ENCODE measurements at places on chromosomes 1 and 21.

- no peak for DNase-seq
Observed at GRCh38 chr1:178933709-178934490, 63.0 kb upstream of the ANGPTL1 start.

DNA sequence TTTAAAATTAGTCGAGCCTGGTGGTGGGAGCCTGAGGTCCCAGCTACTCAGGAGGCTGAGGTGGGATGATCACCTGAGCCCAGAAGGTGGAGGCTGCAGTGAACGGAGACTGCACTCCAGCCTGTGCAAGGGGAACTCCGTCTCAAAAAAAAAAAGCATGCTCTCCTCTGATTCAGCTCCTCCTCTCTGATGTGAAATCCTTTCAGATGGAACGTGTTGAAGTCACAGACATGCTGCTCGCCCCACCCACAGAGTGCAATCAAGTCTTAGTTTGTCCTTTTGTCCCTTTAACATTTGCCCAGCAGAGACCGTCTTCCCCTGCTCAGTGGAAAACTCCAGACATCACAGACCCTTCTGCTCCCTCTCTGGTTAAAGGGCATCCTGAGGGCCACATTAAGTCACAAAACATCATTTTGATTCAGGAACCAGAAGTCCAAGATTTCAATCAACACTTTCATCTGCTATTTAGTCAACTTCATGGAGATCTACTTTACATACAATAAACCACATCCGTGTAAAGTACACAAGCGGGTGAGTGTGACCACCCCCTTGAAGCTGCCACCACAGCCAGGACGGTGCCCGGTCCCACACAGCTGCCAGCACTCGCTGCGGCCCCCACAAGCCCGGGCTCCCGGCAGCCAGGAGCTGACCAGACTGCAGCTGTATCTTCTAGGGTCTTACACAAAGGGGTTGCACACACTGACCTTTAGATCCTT is 18.9 kb upstream of the RNF223 start:
- no peak for DNase-seq

DNA sequence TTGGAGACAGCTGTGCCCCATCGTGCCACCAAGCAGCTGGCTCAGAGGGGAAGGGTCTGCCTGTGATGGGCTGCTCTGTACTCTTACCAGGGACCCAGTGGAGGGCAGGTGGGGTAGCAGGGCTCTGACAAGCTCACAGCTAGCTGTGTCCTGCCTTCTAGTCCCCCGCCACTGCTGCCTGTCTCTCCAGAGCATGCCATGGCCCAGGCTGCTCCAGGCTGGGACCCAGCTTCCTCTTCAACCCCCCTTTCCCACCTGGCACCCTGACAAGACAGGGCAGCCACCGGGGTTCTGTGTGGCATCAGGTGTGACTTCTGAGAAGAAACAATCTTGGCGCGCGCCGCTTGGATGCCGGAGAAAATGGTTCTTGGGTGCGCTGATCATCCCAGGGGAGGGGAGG is 92.3 kb upstream of the ACTL8 start:
- no peak for DNase-seq

GRCh38 chr1:62516600-62516999 is 79.8 kb downstream of the USP1 start:
- DNase-seq: no peak

DNA sequence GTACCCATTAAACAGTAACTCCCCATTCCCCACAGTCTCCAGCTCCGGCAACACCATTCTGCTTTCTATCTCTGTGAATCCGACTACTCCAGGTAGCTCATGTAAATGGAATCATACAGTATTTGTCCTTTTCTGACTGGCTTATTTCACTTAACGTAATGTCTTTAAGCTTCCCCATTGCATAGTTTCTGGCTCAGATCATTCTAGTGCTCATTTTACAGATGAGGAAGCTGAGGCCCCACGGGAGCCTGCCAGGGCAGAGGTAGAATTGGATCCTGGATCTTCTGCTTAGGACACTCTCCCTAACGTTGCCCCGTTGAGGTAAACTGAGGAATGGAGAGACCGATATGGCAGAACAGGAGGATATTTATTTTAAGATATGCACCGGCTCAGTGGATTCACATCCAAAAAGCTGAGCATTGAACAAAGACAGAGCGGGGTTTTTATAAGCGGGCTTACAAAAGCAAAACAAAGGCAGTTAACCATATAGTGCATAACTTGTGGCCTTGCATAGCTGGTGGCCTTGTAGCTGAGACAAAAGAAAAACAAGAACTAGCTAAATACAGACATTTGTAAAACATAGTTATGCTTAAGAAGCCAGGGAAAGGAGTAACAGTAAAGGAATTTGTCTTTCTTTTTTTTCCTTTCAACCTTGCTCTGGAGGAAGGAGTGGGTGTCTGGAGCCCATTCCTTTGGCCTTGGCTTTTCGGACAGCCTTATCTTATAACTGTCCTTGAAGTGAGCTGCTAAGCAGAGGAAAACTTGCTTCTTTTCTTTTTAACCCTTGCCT is 15.3 kb upstream of the KLHDC8A start:
- DNase-seq: no peak

GRCh38 chr1:168218658-168219057 is 7.1 kb upstream of the SFT2D2 start:
- no peak for DNase-seq

DNA sequence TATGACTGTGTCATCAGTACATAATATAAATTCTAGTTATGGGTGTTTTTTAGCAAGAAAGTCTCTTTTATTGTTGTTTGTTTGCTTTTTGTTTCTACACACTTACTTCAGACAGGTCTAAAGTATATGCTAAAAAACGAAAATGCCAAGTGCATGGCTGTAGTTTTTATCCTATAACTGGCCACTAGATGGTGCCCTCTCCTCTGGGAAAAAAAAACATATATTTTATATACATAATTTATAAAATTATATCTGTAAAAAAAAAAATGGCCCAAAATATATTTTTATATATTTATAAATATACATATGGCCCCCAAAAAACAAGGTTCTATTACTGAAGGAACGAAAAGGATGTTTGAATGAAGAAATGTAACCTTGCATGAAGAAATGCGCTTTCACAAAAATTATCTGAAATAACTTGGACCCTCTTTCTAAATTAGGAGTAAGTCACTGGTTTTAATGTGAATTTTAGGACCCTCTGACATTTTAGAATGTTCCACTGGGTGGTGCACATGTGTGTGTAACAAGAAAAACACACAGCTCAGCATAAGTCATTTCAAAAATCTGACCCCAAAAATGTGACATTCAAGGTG is 93.5 kb downstream of the TTLL7 start:
- DNase-seq: no peak

GRCh38 chr21:35850029-35850428 is 210.3 kb downstream of the SETD4 start:
- no peak for DNase-seq

- DNase-seq: no peak
Observed at GRCh38 chr1:192906334-192906733, 97.5 kb downstream of the RGS2 start.

DNA sequence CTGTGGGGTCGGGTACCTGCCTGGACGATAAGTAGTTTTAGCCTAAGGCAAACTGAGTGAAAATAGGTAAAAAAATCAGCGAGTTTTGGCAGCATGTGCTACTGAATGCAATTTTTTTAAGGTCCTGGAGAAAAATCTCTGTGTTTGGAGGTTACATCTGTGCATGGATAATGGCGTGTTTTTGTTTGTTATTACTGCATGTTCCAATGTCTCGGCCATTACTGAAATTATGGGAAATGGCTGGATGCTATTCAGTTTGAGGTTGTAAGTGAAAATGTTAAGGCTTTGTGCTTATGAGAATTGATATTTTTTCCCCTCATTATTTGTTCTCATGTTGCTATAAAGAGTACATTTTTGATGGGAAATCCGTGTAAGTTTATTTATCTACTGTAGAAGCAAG is 441.7 kb downstream of the PRDM2 start:
- no peak for DNase-seq

GRCh38 chr1:29565490-29565889 is 329.2 kb downstream of the PTPRU start:
- DNase-seq: no peak

DNA sequence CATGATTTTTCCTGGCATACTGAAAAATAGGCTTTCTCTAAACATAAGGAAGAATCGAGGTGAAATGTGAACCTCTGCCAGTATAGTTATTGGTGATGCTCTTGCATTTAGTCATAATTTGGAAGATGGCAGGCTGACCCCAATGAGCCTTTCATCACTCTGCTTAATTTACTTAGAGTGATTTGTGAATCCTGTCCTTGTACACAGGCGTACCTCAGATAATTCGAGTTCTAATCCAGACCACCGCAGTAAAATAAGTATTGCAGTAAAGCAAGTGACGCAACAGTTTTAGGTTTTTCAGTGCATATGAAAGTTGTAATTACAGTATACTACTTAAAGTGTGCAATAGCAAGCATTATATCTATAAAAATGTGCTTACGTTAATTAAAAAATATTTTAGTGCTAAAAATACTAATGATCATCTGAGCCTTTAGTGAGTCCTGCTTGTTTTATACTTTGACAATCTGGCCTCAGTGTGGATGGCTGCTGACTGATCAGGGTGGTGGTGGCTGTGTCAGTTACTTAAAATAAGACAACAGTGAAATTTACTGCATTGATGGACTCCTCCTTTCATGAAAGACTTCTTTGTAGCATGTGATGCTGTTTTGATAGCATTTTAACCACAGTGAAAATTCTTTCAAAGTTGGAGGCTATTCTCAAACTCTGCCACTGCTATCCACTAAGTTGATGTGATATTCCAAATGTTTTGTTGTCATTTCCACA is 1.7 kb downstream of the PKNOX1 start:
- no peak for DNase-seq

DNA sequence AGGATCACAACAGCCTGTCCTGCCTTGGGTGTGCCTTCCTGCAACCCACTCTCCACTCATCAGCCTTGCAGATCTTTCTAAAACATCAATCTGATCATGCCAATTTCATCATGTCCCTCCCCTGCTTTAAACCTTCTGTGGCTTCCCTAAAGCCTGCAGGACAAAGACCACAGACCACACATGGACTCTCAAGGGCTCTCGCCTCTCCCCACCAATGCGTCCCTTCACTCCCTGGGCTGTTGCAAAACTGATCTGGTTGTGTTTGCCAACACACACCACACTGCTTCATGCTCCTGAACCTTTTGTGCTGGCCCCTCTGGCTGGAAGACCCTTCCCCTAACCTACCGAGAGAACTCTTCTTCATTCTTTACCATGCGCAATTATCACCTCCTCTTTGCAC is 72.4 kb downstream of the ITPKB start:
- DNase-seq: no peak

GRCh38 chr1:99776120-99776519 is 9.7 kb upstream of the FRRS1 start:
- DNase-seq: no peak

- DNase-seq: no peak
Observed at GRCh38 chr1:223215026-223215425, 72.0 kb upstream of the TLR5 start.

DNA sequence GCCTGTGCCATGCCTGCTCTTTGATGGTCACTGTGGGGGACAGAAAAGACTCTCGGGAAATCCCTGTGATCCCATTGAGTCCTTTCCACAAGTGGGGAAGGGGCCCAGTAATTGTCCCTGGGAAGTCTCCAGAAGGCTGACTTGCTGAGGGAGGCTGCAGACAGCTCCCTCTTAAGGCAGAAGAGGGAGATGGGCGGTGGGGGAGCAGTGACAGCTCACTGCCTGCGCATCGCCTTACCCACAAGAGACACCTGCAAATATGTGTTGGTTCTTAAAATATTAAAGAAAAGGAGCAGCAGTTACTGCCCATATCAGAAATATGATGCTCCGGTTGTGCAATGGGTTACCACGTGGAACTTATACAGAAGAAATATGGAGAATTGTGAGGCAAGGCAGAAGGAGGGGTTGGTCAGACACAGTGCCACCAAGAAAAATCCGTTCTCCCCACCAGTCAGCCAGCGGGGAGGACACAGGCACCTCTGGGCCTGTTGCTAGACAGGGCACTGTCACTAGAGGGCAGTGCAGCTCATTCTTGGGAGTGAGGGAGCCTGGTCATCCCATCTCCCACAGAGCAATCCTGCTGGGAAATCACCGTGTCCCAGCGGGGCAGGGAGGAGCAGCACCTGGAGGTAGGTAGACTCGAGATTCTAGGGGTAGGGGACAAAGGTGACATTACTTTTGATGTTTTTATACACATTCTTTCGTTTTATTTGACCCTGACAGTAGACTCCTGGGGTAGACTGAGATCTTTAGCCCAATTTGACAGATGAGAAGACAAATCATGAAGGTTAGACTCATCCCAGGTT is 6.9 kb upstream of the CAMK1G start:
- no peak for DNase-seq

DNA sequence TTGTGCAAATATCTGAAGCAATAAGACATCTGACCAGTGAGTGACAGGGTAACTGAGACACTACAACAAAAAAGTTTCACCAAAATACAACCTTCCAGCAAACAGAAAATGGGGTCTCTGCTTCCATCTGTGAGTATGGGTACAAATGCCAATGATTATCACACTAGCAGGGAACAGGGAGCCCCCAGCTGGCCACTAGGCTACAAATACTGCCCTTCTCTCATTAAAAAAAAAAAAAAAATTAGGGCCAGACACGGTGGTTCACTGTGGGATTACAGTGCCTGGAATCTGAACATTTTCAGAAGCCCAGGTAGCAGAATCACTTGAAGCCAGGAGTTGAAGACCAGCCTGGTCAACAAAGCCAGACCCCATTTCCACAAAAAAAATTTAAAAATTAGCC is 48.4 kb upstream of the EDARADD start:
- no peak for DNase-seq

- no peak for DNase-seq
Observed at GRCh38 chr1:203464226-203464625, 11.4 kb upstream of the PRELP start.

- DNase-seq: no peak
Observed at GRCh38 chr1:17260264-17260663, 11.4 kb downstream of the PADI3 start.

- DNase-seq: no peak
Observed at GRCh38 chr21:19034041-19034440, 630.5 kb upstream of the TMPRSS15 start.

DNA sequence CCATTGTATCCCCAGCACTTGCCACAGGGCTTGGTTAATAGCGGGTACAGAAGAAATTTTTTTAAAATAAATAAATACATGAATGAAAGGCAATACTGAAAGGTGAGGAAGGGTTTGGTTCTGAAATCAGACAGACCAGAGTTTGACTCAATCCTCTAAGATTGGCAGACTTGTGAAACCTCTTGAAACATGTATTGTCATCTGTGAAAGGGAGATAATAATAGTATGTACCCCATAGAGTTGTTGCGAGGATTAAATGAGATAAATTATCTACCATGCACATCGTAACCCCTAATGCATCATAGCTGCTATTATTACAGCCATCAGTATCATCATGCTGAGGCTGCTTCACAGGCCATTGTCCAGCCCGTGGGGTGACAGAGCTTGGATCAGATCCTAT is 41.4 kb downstream of the S1PR1 start:
- no peak for DNase-seq

- no peak for DNase-seq
Observed at GRCh38 chr1:98019747-98020146, 98.9 kb upstream of the DPYD start.

- no peak for DNase-seq
Observed at GRCh38 chr1:112906150-112906698, 49.8 kb downstream of the SLC16A1 start.

GRCh38 chr1:181111559-181111958 is 23.1 kb downstream of the IER5 start:
- no peak for DNase-seq
